ENCODE measurements at places on chromosomes 16 and 17.

- no peak for DNase-seq
These were observed 94.4 kb downstream of the HS3ST3B1 start for GRCh38 chr17:14395255-14395654.

DNA sequence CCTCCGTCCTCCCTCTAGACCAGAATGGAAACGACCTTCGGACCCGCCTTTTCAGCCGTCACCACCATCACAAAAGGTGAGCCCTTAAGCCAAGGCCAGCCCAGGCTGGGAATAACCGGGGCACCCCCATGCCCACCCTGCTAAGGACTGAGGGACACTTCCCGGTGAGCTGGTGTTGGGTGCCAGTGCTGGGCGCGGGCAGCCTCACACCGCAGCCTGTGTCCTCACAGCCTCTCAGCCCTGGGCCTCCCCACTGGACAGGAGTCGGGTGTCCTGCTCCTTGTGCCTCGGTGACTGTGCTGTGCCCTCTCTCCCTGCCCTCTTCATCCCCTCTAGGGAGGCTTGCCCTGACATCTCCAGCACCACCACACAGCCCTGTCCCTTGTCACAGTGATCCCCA, 10.3 kb downstream of the TRAF7 start:
- DNase-seq: no peak

GRCh38 chr17:59366773-59367656, 35.6 kb downstream of the YPEL2 start:
- no peak for DNase-seq

- no peak for DNase-seq
These were observed 23.2 kb upstream of the NAGLU start for GRCh38 chr17:42512733-42513251.

GRCh38 chr17:53492532-53492931, 330.2 kb upstream of the KIF2B start:
- no peak for DNase-seq
